ENCODE measurements at places on chromosomes 2 and 18.
A peak's percentile ranks its signal among the peaks of the same experiment; 100 is the strongest.

DNA sequence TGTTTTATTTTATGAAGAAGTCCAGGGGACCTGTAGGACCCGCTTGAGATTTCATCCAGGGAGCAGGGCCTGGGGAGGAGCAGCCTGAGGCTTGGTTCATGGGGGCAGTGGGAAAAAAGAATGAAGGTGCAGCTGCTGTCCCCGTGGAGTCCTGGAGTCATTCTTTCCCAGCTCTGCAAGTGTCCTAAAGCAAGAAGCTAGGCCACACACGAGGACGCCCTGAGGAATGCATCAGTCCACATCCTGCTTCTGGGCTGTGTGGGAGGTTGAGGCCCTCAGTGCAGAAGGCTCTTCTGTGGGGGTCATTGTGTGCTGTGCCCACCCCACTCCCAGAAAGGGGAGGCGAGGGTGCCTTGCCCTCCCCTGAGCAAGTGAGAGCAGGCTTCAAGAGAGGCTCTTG is 179.9 kb upstream of the HS6ST1 start:
- no peak for DNase-seq

DNA sequence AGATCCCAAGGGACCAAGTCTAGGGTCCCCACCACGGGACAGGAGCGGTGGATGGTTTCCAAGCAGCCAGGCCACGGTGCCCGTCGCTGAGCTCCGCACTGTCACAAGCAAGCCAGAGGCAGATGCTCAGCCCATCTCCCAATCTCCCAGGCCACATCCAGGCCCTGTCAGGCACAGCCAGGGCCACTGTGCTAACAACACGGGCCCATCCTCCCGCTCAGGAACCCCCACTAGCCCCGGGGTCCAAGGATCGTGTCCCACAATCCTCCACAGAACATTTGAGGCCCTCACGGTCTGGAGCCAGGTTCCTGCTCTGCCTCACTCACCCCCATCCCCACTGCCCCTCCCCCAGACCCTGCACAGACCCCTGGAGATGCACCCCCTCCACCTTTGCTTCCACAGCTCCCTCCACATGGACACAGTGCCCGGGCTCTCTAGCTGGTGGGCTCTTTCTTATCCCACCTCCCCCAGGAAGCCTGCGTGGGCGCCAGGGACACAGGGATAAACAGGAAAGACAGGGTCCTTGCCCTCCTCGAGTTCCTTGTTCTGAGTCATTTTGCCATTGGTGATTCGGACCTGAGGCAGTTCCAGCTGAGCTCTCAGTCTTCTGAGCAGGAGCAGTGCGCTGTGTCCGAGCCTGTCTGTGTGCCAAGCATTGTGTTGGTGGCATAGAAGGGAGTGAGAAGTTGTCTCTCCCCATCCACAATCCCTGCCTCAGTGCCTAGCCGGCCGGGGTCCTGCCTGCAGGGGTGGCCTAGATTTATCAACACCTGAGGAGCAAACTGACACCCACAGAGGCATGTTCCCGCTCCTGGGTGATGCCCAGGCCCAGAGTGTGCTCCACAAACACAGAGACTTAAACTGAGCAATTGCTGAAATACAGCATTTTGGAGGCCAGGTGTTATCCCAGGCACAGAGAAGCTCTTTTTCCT is 7.0 kb downstream of the CROCC2 start:
- no peak for DNase-seq

GRCh38 chr2:38163006-38163405 is 87.1 kb upstream of the CYP1B1 start:
- no peak for DNase-seq

- no peak for DNase-seq
These were observed 526.3 kb upstream of the LRRTM1 start for GRCh38 chr2:80830891-80831290.

DNA sequence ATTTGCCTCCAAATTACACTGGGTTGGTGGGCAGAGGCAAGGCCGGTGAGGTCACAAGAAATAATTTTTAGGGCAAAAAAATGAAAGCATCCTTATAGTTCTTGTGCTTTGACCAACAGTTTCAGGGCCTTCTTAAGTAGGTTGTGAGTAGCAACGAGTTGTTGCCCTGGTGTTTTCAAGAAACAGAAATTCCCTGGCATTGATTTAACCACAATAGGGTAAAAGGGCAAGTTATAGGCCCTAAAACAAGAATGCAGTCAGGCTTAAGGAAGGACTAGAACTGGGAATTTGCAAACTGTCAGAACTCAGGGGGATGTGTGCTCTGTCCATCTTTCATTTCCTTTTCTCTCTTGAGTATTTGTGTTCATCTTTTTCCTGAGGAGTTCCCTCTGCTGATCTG is 46.1 kb upstream of the STPG4 start:
- DNase-seq = no peak

- no peak for DNase-seq
These were observed 54.2 kb upstream of the TACR1 start for GRCh38 chr2:75253526-75253925.

GRCh38 chr2:43276962-43277391 is 50.6 kb upstream of the ZFP36L2 start:
- DNase-seq = peak; percentile 78

- peak; percentile 20 for DNase-seq
These were observed 91.0 kb downstream of the SPTBN1 start for GRCh38 chr2:54546923-54547720.

GRCh38 chr2:130864830-130865800 is 28.4 kb downstream of the ARHGEF4 start:
- DNase-seq = peak; percentile 49

DNA sequence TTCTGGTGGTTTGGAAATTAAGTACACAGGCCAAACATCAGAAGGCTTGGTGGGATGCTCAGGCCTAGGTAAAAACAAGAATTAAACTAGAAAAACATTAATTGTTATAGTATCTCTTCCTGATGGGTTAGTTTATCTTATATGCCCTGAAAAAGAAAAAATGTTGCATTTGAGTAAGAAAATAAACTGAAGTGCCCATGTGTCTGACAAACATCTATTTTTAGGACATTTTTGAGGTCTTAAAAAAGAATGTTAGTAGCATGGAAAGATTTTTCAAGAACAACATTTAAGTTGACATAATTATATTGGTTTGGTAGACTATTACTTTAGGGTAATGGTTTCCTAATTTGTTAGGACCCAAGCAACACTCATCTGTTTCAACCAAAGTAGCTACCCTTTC is 140.1 kb upstream of the RND3 start:
- no peak for DNase-seq

DNA sequence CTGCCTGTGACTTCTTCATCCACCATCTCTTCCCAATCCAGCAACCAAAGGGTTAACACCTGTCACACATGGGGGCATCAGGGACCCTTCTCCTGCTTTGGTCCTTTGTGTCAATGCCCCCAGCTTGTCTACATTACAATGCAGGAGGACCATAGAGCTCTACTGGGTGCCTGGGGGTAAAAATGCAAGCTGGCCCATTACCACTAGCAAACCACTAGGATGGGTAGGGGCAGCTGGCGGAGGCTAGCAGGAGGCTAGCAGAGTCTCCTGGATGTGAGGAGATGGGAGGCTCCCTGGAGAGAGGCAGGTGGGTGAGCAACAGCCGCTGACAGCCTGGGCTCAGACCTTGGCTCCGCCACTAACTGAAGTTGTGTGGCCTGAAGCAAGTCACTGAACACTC is 153.4 kb upstream of the SKOR2 start:
- DNase-seq = no peak

DNA sequence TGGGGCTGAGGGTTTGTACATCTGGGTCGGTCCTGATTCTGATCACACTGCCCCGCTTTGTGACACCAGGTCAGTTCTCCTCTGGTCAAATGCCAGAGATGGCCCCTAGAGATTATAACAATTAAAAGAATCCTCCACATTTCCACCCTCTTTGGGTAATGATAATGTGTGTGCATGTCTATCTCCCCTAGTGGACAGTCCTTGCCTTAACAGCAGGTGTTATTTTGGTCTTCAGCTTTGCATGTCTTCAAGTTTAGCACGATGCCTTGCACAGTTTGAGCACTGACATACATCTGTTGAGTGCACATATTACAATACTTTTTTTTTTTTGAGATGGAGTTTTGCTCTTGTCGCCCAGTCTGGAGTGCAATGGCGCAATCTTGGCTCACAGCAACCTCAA is 25.7 kb upstream of the COX7A2L start:
- DNase-seq = no peak

DNA sequence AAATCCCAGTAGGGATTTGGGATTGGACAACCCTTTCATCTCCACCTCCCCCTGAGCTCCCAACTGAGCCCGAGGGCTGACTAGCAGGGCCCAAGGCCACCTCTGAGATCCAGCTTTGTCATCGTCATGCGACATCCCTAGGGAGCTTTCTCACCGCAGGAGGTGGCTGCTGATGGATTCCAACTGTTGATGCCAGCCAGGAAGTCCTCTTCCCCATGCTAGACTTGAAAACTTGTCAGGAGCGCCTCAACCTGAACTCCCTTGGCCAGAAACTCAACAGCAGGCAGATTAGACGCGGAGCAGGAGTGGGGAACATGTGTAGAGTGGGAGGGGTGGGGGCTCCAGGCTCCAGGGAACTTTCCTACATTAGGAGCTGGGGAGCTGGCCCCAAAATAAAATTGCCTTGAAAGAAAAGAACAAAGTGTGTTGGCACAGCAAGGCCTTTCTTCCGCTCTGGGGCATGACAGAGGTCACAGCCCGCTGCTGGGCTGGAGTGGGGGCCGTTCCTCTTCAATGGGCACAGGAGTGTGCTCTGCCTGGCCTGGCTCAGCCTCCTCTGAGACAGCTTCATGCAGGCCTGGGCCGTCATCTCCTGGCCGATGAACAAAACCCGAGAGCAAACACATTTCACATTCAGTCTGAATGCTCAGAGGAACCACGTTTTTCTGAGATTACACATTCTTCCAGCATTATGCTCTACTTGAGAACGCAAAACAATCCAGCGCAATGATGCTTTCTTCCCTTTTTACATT is 34.5 kb downstream of the EMILIN2 start:
- DNase-seq = no peak

- DNase-seq = peak; percentile 43
These were observed 61.3 kb upstream of the PGAP1 start for GRCh38 chr2:196987649-196988364.

- DNase-seq = no peak
These were observed 191.1 kb downstream of the SETBP1 start for GRCh38 chr18:44871771-44872170.

DNA sequence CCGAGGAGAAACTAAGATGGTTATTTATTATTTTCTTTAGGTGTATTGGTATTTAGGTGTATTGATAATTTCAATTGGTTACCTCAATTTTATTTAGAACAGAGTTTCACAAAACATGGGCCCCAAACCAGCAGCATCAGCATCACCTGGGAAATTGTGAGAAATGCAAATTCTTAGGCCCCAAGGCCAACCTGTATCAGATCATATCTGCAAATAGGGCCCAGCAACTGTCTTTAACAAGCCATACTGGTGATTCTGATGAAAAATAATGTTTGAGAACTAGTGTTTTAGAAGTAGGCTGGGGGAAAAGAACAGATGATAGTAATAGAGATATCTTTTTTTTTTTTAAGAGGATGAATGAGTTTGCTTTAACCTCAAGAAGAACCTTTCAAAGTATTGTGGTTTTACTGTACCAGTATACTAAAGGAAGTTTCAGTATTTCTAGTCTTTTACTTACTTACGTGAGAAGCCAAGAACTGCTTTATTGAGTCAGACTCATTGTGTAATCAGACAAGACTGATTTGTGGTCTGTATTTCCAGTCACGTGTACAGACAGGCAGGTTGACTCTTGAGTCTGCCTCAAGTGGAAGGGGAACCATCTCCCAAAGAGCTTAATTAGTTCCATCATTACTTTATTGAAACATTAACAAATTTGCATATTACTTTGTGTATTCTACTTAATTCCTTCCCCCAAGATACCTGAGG is 60.4 kb upstream of the GAREM1 start:
- DNase-seq = no peak

GRCh38 chr2:74440378-74441169 is 1.2 kb downstream of the RTKN start:
- DNase-seq = peak; percentile 36

DNA sequence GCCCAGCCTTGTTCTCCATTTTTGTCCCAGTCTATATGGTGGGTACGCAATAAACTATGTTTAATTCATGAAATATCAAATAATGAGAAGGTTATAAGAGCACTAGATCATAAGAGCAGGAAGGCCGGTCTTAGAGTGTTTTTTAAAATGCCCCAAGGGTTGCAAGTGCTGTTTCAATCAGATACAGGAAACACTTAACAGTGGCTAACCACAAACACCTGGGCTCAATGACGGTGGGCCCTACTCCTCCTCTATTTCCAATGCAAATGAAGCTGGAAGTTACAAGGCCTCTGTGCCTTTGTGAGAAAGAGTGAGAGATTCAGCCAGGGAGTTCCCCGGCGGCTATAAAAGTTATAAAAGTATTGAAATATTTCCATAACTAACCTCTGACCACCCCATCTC is 18.9 kb upstream of the WDR33 start:
- DNase-seq = peak; percentile 65

DNA sequence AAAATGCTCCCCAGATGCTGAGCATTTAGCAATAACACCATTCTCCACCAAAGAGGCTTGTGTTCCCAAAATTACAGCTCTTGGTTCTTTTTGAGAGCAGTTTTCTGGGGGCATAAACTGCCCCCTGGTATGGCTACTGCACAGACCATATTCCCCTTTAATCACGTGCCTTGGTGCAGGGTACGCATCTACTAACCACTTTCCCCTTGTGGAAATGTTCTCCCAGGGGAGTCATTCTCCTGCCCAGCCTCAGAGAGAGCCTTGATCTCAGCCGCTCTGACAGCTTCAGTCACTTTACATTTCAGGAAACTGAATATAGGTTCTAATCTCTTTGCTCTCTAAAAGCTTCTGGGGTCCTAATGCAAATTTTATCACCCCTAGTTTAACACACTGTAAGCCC is 44.7 kb upstream of the EML6 start:
- DNase-seq = no peak

DNA sequence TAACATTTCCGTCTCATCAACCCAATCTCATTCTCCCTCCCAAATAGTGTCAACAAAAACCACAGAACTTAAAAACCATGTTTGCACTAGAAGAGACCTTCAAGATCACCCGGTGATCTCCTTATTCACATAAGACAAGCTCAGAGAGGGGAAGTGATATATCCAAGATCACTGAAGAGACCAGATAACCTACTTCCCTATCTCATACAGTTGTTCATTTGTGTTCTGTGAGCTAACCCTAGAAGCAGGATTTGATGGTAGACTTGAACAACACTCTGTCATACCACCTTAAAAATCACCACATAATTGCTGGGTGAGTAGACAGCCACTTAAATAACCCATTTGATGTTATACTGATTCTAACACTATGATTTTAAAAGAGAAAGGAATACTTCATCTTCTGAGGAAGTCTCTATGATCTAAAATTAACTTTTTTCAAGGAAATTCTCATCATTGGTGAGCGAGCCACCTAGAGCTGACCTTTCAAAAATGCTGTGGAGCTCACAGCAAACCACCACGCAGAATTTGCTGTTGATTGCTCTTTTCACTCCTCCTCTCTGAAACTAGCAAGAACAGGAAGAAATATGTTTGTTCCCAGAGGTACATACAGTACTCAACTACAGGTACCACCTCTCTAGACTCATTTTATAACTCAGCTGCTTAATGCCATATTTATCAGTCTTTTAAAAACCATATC is 15.1 kb downstream of the AAK1 start:
- no peak for DNase-seq

Data from NCI-H2029 treated with DMSO at 0.1 percent for 48 hours (cell line).